Effector memory CD8-positive, alpha-beta T cell (primary cell): ENCODE measurements at places on chromosomes 7 and 10.

GRCh38 chr7:152180587-152180986 is 155.1 kb downstream of the GALNT11 start:
- peaks cover 69% of the 10 kb centered on the region for H3K36me3 ChIP-seq
- H3K4me1 ChIP-seq: peaks cover 8% of the 10 kb centered on the region
- no peak overlapping the region for H3K27ac ChIP-seq
- H3K27me3 ChIP-seq: no peaks in the 10 kb centered on the region
- DNase-seq: no peak
- H3K4me3 ChIP-seq: no peak overlapping the region

- DNase-seq: peak; percentile 85
- H3K27me3 ChIP-seq: peaks cover 37% of the 10 kb centered on the region
- peak within 1 kb of the TSS; percentile 96 for H3K4me3 ChIP-seq
- peaks cover 16% of the 10 kb centered on the region for H3K4me1 ChIP-seq
Observed at GRCh38 chr7:129433847-129434674, at the start of gene STRIP2. STRIP2 (plus strand) TSS chr7:129434432; CDS start chr7:129434473, 41 bp downstream.

DNA sequence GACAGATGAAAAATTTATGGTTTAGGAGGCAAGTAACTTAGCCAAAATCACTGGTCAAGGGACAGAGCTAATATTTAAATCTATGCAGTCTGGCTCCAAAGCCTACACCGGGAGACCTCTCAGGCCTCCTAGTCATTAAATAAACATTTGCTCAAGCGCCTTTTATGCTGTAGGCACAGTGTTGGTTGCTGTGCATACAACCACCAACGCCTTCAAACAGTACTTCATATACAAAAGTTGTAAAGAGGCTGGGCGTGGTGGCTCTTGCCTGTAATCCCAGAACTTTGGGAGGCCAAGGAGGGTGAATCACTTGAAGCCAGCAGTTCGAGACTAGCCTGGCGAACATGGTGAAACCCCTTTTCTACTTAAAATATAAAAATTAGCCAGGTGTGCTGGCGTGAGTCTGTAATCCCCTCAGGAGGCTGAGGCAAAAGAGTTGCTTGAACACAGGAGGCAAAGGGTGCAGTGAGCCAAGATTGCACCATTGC is 159.8 kb downstream of the MAGI2 start:
- DNase-seq: no peak
- H3K4me1 ChIP-seq: no peaks in the 10 kb centered on the region
- H3K27me3 ChIP-seq: no peaks in the 10 kb centered on the region

GRCh38 chr10:128713471-128713870 is 587.2 kb upstream of the MKI67 start:
- no peaks in the 10 kb centered on the region for H3K36me3 ChIP-seq
- H3K27me3 ChIP-seq: no peaks in the 10 kb centered on the region
- no peak overlapping the region for H3K27ac ChIP-seq
- no peaks in the 10 kb centered on the region for H3K4me1 ChIP-seq

GRCh38 chr10:127907411-127908105 is 655 bp downstream of the PTPRE start:
- no peak for DNase-seq
- H3K4me1 ChIP-seq: no peaks in the 10 kb centered on the region
- peaks cover 4% of the 10 kb centered on the region for H3K36me3 ChIP-seq
- H3K27me3 ChIP-seq: peaks cover 59% of the 10 kb centered on the region

- H3K4me3 ChIP-seq: no peak overlapping the region
- no peaks in the 10 kb centered on the region for H3K27me3 ChIP-seq
- H3K27ac ChIP-seq: no peak overlapping the region
- no peaks in the 10 kb centered on the region for H3K4me1 ChIP-seq
- no peak for DNase-seq
Observed at GRCh38 chr7:51847461-51848134, 531.0 kb upstream of the COBL start.

DNA sequence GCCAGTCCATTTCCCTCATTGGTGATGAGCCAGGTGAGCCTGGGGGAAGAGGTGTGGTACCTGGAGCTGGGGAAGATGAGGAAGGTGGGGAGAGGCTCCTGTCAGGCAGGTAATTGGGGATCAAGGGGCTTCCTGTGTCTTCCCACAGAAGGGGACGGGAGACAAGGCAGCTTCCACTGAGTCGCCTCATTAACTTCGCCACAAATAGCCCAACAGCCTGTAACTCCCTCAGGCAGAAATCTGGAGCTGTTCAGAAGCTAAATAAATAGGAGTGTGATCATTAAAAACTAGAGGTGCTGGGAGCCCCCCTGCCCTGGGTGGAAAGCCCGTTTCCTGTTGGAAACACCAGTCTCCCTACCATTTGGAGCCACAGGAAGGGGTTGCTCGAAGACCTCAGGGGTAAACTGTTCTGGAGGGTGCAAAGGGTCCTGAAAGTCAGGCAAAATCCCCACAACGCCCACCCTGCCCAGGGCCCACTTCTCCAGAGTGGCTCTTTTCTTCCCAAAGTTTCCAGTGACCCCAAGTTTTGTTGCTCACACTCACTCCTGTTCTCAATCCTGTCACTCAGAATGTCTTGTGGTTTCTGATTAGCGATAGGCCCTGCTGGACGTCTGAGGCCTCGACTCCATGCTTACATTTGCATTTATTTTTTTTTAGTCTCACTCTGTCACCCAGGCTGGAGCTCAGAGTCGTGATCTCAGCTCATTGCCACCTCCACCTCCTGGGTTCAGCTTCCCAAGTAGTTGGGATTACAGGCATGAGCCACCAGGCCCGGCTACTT is 25.7 kb downstream of the UNC5B start:
- no peak overlapping the region for H3K4me3 ChIP-seq
- H3K36me3 ChIP-seq: no peaks in the 10 kb centered on the region
- peaks cover 54% of the 10 kb centered on the region for H3K27me3 ChIP-seq
- DNase-seq: no peak
- no peaks in the 10 kb centered on the region for H3K4me1 ChIP-seq

DNA sequence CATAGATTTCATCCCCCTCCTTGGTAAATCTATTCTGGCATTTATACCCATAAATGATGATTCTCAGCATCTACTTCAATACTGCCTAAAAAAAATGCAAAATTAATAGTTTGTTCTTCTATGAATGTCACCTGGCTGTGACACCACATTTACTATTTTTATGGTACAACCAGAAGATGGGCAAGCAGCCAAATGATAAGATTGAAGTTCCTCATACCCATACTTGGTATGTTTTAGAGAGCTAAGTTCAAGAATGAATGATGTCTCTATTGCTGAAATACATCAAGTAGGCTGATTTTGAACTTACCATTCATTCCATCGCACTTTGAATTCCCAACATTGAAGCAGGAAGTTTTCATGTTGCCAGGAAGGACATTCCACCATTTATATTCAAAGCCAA is 134.2 kb downstream of the ELAPOR2 start:
- H3K36me3 ChIP-seq: peaks cover 6% of the 10 kb centered on the region
- H3K4me1 ChIP-seq: no peaks in the 10 kb centered on the region
- DNase-seq: no peak
- H3K27me3 ChIP-seq: no peaks in the 10 kb centered on the region
- H3K27ac ChIP-seq: no peak overlapping the region

DNA sequence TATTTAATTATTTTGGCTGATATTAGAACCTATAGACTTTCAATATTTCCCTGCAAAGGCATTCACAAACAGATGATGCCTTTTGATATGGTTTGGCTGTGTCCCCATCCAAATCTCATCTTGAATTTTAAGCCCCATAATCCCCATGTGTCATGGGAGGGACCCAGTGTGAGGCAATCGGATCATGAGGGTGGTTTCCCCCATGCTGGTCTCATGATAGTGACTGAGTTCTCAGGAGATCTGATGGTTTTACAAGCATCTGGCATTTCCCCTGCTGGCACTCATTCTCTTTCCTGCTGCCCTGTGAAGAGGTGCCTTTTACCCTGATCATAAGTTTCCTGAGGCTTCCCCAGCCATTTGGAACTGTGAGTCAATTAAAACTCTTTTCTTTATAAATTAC is 9.3 kb upstream of the PNLIPRP3 start:
- H3K36me3 ChIP-seq: no peaks in the 10 kb centered on the region
- H3K4me3 ChIP-seq: no peak overlapping the region
- no peak overlapping the region for H3K27ac ChIP-seq
- no peaks in the 10 kb centered on the region for H3K27me3 ChIP-seq
- no peaks in the 10 kb centered on the region for H3K4me1 ChIP-seq

GRCh38 chr7:148547951-148548350 is 42.6 kb upstream of the C7orf33 start:
- H3K4me1 ChIP-seq: no peaks in the 10 kb centered on the region
- H3K36me3 ChIP-seq: no peaks in the 10 kb centered on the region
- peaks cover 13% of the 10 kb centered on the region for H3K27me3 ChIP-seq
- no peak overlapping the region for H3K27ac ChIP-seq
- no peak overlapping the region for H3K4me3 ChIP-seq

DNA sequence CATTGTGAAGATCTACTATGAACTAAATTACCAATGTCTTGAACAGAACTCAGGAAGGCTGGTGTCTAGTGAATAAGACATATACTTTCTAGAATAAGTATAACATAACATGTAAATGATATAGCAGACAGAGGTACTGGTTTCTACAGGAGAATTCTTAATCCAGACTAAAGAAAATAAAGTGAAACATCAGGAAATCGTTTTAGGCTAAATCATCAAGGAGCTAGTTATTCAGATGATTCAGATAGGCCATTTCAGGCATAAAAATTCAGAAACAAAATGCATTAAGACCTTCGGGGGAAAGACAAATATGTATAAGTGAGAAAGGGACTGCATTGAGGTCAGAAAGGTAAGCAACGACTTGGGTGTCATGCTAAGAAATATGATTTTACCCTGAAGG is 170.6 kb downstream of the LRRN3 start:
- DNase-seq: no peak
- no peaks in the 10 kb centered on the region for H3K27me3 ChIP-seq
- no peaks in the 10 kb centered on the region for H3K36me3 ChIP-seq
- no peaks in the 10 kb centered on the region for H3K4me1 ChIP-seq

DNA sequence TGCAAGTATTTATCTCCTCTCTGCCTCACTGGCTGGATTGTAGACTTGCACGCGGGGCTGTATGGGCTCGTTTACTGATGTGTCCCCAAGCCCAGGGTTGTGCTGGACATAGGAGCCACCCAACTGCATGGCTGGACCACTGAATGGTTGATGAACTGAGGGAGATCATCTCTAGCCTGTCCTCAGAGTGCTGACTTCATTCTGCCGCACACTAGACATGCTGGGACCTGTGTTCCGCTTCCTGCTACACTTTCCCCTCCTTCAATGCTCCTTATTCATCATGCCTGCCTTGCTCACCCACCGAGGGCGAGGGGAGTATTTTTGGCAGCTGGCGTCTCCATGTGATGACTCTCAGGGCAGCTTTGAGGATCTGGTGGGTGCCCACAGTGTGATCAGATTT is 440.2 kb downstream of the GLRX3 start:
- H3K27ac ChIP-seq: no peak overlapping the region
- no peak for DNase-seq
- H3K27me3 ChIP-seq: peaks cover 9% of the 10 kb centered on the region
- no peaks in the 10 kb centered on the region for H3K36me3 ChIP-seq
- H3K4me3 ChIP-seq: no peak overlapping the region
- no peaks in the 10 kb centered on the region for H3K4me1 ChIP-seq

DNA sequence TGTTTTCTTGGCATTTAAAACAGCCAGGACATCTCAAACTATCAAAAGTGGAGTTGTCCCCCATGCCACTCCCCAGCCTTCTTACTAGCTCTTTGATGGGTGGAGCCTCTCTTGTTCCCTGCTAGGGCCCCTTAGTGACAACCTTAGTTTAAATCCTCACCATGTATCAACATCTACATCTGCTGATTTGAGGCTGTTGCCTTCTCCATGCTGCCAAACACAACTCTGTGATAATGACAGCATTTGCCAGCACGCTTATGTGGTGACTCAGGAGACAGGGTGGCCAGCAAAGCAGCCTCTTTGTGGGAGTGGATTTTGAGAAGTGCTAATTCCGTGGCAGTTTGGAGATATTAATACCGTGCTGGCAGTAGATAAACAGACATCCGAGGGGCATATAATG is 145.4 kb downstream of the LRRC4 start:
- H3K4me1 ChIP-seq: peaks cover 12% of the 10 kb centered on the region
- no peak overlapping the region for H3K27ac ChIP-seq
- DNase-seq: no peak
- peaks cover 29% of the 10 kb centered on the region for H3K36me3 ChIP-seq
- H3K27me3 ChIP-seq: no peaks in the 10 kb centered on the region

- H3K36me3 ChIP-seq: no peaks in the 10 kb centered on the region
- peaks cover 13% of the 10 kb centered on the region for H3K4me1 ChIP-seq
- no peak overlapping the region for H3K4me3 ChIP-seq
- no peak overlapping the region for H3K27ac ChIP-seq
Observed at GRCh38 chr10:123996302-123996701, 97.1 kb downstream of the CHST15 start.

DNA sequence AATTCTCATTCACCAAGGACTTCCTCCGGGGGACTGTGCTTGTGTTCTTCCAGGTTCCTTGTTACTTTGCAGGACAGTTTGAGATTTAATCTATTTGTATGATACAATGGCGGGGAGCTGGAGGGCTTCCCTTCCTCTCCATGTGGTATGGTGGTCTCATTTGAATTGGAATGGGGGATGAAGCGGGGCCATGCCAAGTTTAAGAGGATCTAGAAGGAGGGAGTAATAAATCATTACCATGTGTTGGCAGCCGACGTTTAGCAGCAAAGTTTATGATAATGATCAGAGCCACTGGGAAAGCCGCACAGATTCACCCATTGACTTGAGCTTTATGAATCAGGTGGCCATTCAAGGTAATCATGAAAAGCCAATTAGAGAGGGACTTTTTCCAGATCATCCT is 355.1 kb upstream of the MGMT start:
- H3K27ac ChIP-seq: no peak overlapping the region
- no peak for DNase-seq
- H3K27me3 ChIP-seq: peaks cover 42% of the 10 kb centered on the region
- no peaks in the 10 kb centered on the region for H3K4me1 ChIP-seq

DNA sequence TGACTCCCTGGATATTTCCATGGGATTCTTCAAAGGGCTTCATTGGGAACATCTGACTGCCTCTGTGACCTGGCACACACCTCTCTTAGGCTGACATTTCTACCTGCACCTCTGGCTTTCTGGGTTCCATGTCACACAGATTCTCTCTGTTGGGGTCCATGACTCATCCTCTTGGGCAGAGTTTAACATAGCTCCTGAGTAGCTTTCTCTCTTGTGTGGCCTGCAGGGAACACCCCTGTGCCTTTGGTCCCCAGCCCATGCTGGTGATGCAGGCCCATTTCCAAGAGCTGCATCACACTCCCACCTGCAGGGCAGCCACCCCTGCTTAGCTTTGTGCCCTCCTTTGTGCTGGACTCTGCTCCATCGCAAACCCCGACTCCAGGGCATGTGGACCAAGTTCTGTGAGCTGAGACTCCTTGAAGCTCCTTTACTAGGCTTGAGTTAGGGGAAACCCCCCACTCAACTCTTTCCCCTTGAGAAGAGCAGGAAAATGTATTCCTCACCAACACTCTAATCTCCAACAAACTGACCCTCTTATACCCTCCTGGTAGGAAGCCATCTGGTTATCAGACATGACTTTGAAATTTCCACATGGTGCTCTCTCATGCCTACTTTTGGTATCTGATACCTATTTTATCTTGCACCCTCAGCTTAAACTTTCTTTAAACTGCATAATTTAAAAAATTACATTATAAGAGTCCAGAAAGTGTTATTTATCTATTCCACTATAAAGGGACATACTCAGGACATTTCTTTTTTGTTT is 93.3 kb downstream of the ZNF777 start:
- H3K4me1 ChIP-seq: no peaks in the 10 kb centered on the region
- no peak overlapping the region for H3K4me3 ChIP-seq
- H3K27me3 ChIP-seq: peaks cover 37% of the 10 kb centered on the region
- no peaks in the 10 kb centered on the region for H3K36me3 ChIP-seq
- no peak overlapping the region for H3K27ac ChIP-seq
- DNase-seq: no peak
